ENCODE measurements at places on chromosomes 5 and 9.

GRCh38 chr5:162956570-162956969, 480.8 kb upstream of the CCNG1 start:
- DNase-seq: no peak

- DNase-seq: no peak
These were observed 124.5 kb downstream of the EDIL3 start for GRCh38 chr5:84260140-84260539.

- no peak for DNase-seq
These were observed 20.0 kb downstream of the MOCS2 start for GRCh38 chr5:53089481-53089991.

DNA sequence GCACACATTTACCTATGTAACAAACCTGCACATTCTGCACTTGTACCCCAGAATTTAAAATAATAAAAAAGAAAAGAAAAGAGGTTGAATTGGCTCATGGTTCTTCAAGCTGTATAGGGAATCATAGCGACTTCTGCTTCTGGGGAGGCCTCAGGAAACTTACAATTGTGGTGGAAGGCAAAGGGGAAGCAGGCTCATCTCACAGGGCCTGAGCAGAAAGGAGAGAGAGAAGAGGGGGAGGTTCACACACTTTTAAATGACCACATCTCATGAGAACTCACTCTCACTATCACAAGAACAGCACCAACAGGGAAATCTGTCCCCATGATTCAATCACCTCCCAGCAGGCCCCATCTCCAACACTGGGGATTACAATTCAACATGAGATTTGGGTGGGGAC, 214.6 kb downstream of the CDK5RAP2 start:
- no peak for DNase-seq

DNA sequence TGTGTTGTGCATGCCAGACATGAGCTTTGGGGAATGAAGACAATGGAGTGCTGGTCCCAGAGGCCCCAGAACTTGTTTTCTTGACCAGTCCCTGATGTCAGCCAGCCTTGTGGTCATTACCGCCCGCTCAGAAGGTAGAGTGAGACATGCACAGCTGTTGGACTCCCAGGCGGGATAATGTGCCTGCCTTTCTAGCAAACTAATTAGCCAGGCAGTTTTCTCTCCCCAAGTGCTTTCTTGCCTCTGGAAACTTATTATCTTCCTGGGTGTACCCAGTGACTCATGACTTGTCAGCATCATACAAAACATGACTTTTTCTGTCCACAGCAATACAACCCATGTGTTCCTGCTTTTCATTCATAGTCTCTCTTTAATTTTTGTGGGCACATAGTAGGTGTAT, 131.1 kb downstream of the RMI1 start:
- DNase-seq: no peak

- DNase-seq: no peak
These were observed 6.1 kb downstream of the ZNF618 start for GRCh38 chr9:113882181-113882580.

- peak; percentile 70 for DNase-seq
These were observed at the start of gene DRD1 for GRCh38 chr5:175444060-175444904. Gene DRD1, minus strand, starts transcription at chr5:175444182. Its CDS starts 1,083 bp downstream, at chr5:175443099.

DNA sequence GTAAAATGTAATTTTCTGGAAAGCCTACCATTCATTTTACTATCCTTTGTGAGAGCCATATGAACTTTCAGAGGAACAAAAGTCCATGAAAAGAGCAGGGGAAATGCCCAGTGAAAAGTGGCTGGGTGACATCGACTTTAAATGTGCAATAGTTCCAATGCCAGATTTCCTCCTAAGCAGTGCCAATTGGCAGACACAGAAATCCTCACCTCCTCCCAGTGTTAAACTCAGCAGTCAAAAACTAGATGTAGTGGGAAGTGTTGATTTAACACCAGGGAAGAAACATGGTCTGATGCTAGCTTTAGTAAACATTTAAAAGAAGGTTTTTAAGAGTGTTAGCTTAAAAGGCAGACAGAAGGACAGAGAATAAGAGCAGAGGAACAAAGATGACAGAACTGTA, 2055.2 kb downstream of the MAT2B start:
- DNase-seq: no peak

DNA sequence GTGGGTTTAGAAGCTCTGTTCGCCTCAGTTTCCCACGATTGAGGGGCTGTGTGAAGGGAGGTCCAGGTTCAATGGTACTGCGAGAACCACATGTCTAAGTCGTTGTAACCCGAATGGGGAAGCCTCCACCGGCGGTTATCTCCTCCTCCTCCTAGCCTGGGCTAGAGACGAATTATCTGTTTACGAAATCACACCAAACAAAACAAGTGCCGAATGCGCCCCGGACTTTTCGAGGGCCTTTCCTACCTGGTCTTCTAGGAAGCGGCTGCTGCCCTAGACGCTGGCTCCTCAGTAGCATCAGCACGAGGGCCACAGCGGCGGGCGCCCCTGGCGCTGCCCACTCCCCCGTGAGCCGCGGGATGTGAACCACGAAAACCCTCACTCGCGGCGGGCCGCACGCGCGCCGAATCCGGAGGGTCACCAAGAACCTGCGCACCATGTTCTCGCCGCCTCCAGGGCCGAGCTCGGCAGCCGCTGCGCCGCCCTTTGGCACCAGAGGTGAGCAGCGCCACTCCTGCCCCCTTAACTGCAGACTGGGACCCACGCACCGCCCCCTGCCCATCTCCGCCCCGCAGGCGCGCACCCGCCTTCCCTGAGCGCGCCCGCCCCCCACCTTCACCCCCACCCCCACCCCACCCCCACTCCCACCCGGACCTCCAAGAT, at the start of gene CDKN2A:
Gene CDKN2A (minus strand): TSS at position 500 of the 663 bp plus-strand sequence.
- DNase-seq: no peak

- no peak for DNase-seq
These were observed 361.6 kb upstream of the RIOK2 start for GRCh38 chr5:97544678-97545077.

DNA sequence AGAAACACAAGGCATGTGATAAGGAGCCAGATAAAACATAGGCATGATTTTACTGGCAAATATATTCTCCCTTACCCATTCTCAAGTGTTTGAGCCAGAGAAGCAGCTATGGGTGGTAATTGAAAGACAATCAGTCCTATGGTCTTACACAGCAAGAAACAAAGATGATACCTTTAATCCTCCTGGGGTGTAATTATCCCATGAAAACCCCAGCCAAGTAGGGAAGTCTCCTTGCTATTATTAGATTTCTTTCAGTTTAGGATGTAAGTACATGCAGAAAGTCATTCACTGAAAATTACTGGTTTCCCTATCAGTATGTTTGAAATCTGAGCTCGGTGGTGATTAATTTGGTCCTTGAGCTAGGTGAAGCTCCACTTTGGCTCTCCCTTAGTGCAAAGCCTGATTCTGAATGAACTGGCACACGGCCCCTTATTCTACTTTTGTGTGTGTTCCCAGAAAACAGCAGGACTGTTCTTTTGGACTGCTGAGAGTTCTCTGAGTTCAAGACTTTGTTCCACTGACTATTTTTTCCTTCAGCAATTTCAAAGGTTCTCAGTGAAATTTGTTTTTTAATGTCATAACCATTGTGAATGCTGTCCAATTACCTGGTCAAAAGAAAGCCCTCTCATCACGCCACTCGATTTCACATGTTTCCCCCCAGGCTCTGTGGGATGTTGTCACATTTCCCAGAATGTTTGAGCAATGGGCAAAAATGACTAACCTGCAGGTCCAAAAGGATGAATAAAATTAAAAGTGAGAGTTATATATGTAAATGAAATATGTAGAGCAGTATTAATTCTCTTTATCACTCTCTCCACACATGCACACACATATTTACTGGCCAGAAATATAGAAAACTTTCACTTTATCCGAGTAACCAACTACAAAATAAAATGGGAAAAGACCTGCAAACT, 343.0 kb downstream of the RAB3C start:
- no peak for DNase-seq

GRCh38 chr5:1217596-1218206, 7.5 kb upstream of the SLC6A18 start:
- peak; percentile 6 for DNase-seq

- no peak for DNase-seq
These were observed 416.5 kb upstream of the CCNH start for GRCh38 chr5:87829217-87829551.

DNA sequence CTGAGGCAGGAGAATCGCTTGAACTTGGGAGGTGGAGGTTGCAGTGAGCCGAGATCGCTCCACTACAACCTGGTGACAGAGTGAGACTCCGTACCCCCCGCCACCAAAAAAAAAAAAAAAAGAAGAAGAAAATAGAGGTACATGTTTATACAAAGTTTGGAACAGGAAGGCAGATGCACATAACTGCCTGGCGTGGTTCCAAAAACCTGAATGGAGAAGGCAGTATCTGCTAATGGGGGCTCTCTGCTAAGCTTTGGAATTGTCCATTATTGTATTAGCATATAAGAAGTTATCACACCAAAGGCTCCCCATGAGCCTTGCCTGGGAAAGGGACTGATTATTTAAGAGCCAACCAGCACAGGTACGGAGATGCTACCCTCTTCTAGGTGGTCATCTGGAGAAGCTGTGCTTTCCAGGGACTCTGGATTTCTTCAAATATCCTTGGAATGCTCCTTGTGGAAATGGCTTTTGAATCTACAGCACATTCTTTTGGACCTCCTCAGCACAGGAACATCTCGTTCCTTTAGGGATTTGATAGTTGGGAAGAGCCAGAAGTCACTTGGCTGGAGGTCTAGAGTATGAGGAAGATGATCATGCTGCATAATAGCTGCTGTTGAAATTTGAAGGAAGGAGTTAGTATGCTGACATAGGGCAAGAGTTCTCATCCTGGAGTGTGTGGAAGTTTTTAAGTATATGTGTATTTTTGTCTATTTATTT, 42.5 kb upstream of the ABCA1 start:
- no peak for DNase-seq

DNA sequence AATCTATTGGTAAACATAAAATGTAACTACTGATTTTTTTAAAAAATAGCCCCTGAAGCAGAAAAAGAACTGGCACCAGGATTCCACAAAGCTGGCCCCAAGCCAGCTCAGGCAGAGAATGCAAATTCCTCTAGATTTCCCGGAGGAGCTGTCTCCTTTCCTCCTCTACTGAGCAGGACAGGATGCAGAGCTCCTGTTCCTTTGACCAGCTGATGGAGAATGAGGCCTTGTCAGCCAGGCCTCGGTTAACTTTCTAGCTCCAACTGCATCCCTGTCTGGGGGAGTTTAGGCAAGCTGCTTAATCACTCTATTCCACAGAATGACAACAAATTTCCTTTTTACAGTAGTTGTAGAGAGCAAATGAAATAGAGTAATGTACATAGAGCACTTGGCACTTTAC, 155.5 kb downstream of the GNAQ start:
- no peak for DNase-seq

- no peak for DNase-seq
These were observed 15.1 kb downstream of the GSN start for GRCh38 chr9:121283080-121283398.

- DNase-seq: no peak
These were observed 14.2 kb downstream of the RFX3 start for GRCh38 chr9:3511551-3511950.

Data from stimulated activated CD4-positive, alpha-beta T cell treated with anti-CD3 and anti-CD28 coated beads, Interleukin-4, amount 100 ng/mL, for 4 hours (primary cell).